ENCODE measurements at places on chromosomes 3 and 15. TPM values are rescaled to one million over a fixed set of nuclear protein-coding genes. Genes with fewer than 3 reads are reported as not detected.
A peak's percentile ranks its signal among the peaks of the same experiment; 100 is the strongest.

CD47 gene
- polyA plus RNA-seq = 148 TPM

SMCO1 gene
- polyA plus RNA-seq = not detected

DNA sequence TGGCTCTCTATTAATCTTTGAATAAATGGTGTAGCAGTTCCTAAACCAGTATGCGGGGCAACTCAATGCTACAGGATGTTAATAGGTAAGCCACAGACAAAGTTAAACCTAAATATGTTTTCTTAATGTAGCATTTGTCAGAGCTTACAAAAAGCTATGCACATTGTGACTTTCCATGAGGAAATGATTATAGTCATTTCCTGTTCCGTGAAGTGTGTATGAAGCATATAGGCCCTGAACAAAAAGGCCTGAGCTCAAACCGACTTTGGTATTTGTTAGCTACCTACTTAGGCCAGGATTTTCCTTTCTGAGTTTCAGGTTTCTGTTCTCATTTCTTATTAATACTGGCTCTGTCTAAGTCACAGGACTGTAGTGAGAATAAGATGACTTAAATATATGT is 14.2 kb downstream of the ZNF80 start:
- DNase-seq = no peak

GRCh38 chr3:138347960-138348753 is at the start of gene MRAS:
MRAS (plus strand) TSS chr3:138348579; CDS start chr3:138372884, 24,305 bp downstream.
- DNase-seq = peak; percentile 79

- DNase-seq = no peak
Measured at GRCh38 chr15:88649753-88650551, 11.1 kb downstream of the ISG20 start.

GRCh38 chr15:60529332-60529731 is 50.4 kb upstream of the ICE2 start:
- no peak for DNase-seq
